ENCODE measurements at places on chromosomes 1 and 21.

DNA sequence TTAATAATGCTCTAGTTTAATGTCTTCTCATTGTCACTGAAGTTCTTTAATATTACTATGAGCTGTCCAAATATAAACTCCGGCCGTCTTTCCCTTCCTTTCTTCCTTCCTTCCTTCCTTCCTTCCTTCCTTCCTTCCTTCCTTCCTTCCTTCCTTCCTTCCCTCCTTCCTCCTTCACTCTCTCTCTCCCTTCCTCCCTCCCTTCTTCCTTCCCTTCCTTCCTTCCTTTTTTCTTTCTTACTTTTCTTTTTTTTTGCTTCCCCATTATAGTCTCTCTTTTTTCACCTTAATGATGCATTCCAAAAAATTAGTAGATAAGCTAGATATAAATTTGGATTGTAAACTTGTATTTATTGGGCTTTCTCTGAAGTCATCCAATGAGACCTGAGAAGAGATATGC, 431.0 kb upstream of the ADGRL4 start:
- DNase-seq, result no peak

DNA sequence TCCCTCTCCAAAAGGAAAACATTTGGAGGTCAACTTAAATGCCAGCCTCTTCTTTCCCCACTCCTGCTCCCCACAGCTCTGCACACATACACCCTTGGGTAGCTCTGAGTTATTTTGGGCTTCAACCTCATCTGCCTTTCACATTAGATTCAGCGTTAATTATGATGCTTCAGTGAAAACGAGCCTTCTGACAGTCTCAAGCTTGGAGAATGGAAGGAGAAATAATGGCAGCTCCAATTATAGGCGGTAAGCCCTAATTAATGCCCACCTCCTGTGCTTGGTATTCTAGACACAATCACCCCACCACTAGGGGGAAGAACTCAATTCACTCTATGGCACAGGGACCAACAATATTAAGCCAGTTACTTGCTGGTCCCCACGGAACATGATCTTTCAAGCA, 397.9 kb downstream of the BRINP2 start:
- DNase-seq, result no peak

DNA sequence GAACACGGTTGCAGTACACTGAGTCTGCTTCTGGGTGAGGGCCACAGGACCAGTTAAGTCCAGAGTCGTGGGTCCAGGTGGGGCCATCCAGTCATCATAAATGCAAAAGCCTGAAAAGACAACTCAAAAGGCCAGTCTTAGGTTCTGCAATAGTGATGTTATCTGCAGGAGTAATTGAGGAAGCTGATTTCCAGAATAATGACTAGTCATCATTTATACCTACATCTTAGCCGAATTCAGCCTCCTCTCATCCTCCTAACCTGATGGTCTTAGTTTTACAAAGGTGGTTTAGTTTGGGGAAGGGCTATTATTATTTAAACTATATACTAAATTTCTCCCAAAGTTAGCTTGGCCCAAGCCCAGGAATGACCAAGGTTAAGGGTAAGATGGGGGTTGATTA, 23.5 kb upstream of the SLC5A9 start:
- DNase-seq, result no peak

DNA sequence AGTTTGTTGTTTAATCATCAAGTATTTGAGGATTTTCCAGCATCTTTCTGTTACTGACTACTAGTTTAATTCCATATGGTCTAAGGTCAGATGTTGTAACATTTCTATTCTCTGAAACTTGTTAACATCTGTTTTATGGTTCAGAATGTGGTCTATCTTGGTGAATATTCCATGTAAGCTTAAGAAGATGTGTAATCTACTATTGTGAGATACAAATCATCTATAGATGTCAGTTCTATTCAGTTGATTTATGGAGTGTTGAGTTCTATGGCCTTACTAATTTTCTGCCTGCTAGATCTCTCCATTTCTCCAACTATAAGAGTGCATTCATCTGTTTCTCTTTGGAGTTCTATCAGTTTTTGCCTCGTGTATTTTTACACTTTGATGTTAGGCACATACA, 31.5 kb downstream of the WARS2 start:
- DNase-seq, result no peak
